Activated CD4-positive, alpha-beta T cell treated with anti-CD3 and anti-CD28 coated beads, Interleukin-2, amount 10 ng/mL, durations not matched to agents 7 days and 5 days (primary cell): ENCODE measurements at places on chromosomes 11 and 22. TPM values are rescaled to one million over a fixed set of nuclear protein-coding genes. Genes with fewer than 3 reads are reported as not detected.

CHST1 gene
- total RNA-seq = not detected

- no peaks in the 10 kb centered on the region for H3K27me3 ChIP-seq
- H3K4me1 ChIP-seq = peaks cover 94% of the 10 kb centered on the region
- peak overlapping the region; percentile 84 for H3K27ac ChIP-seq
Observed at GRCh38 chr22:37165940-37166674, 16.4 kb upstream of the IL2RB start.

NXF1 gene
- total RNA-seq = 110 TPM

- H3K4me1 ChIP-seq = no peaks in the 10 kb centered on the region
- no peak for DNase-seq
- no peaks in the 10 kb centered on the region for H3K36me3 ChIP-seq
- no peak overlapping the region for H3K27ac ChIP-seq
- H3K27me3 ChIP-seq = peaks cover 9% of the 10 kb centered on the region
Observed at GRCh38 chr11:102633385-102634026, 8.4 kb upstream of the MMP20 start.

SMARCB1 gene
- total RNA-seq = 91.4 TPM

GRCh38 chr11:120690406-120690805 lies 178.9 kb downstream of the GRIK4 start:
- no peaks in the 10 kb centered on the region for H3K4me1 ChIP-seq
- no peak overlapping the region for H3K4me3 ChIP-seq
- peaks cover 21% of the 10 kb centered on the region for H3K27me3 ChIP-seq
- no peaks in the 10 kb centered on the region for H3K36me3 ChIP-seq
- H3K27ac ChIP-seq = no peak overlapping the region

DNA sequence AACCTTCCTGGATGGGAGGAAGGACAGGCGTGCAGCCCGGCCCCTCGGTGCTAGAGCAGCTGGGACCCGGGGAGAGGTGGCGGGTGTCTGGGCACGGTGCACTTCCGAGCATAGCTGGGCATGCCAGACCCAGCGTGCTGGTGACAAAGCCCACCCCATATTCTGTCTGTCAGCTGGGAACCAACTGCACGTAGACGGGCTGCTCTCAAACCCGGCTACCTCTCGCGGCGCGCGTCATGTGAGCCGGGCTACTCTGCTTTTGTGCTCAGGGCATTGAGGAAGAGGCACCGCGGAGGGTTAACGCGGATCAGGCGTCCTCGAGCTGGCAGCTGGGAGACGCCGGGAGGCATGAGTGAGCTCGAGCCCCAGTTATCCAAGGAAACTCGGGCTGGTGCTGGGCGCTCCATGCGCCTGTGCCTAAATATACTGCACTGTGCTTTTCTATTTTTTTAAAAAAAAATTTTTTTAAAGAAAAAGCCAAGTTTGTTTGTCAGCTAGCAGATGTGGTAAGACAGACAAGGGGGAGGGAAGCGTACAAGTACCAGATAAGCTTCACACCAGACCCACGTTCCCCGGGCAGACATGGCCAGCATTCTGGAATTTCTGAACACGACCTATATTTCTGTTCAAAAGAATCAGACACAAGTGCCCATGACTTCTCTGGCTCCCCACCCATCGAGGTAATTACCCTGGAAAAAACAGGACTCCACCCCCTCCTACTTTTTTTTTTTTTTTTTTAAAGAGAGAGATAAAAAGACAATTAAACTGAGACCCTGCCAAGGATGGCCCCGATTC lies 425.6 kb downstream of the SHANK2 start:
- H3K4me1 ChIP-seq = no peaks in the 10 kb centered on the region
- H3K27ac ChIP-seq = no peak overlapping the region
- no peak for DNase-seq
- H3K4me3 ChIP-seq = no peak overlapping the region
- H3K36me3 ChIP-seq = no peaks in the 10 kb centered on the region

DNA sequence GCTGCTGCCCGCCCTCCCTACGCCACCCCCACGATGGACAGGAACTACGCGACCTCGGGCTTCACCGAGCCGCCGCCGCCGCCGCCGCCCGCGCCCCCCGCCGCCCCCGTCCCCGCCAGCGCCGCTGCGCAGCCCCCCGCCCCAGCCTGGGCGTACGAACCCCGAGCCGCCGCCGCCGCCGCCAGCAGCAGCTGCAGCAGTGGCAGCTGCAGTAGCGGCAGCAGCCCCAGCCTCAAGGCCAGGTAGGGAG lies 407 bp downstream of the QSER1 start:
- peaks cover 9% of the 10 kb centered on the region for H3K27me3 ChIP-seq
- no peaks in the 10 kb centered on the region for H3K36me3 ChIP-seq
- H3K27ac ChIP-seq = no peak overlapping the region
- no peak for DNase-seq

DNA sequence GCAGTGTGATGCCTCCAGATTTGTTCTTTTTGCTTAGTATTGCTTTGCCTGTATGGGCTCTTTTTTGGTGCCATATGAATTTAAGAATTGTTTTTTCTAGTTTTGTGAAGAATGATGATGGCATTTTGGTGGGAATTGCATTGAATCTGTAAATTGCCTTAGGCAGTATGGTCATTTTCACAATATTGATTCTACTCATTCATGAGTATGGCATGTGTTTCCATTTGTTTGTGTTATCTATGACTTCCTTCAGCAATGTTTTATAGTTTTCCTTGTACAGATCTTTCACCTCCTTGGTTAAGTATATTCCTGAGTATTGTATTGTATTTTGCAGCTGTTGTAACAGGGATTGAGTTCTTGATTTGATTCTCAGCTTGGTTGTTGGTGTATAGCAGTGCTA lies 18.3 kb upstream of the ZBED5 start:
- H3K27me3 ChIP-seq = no peaks in the 10 kb centered on the region
- H3K36me3 ChIP-seq = peaks cover 36% of the 10 kb centered on the region
- no peak overlapping the region for H3K27ac ChIP-seq
- DNase-seq = no peak
- H3K4me3 ChIP-seq = no peak overlapping the region
- H3K4me1 ChIP-seq = peaks cover 10% of the 10 kb centered on the region
